Renal cortex interstitium (tissue), 15 donors: ENCODE measurements at places on chromosomes 4 and X.

GRCh38 chr4:86249074-86249473, 110.8 kb downstream of the MAPK10 start:
- DNase-seq, result no peak

- no peak for DNase-seq
Measured at GRCh38 chr4:185283723-185284122, 74.3 kb downstream of the SNX25 start.

DNA sequence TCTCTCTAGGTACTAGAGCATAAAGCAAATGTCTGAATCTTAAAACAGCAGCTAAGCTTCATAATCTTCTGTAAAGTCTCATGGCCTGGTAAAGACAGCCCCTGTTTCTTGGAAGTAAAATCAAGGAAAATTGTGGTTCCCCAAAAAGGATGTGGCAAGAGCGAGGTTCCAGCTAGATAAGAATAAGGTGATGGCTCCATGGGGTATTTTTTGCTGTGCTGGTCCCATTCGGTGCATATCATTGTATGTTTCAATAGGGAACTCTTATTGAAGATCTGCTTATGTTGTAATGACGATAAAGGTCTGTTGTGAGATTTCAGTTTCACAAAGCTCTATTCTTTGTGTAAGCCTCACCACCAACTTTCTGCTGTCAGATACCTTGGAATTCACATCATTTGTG, 316.9 kb upstream of the NOCT start:
- no peak for DNase-seq

DNA sequence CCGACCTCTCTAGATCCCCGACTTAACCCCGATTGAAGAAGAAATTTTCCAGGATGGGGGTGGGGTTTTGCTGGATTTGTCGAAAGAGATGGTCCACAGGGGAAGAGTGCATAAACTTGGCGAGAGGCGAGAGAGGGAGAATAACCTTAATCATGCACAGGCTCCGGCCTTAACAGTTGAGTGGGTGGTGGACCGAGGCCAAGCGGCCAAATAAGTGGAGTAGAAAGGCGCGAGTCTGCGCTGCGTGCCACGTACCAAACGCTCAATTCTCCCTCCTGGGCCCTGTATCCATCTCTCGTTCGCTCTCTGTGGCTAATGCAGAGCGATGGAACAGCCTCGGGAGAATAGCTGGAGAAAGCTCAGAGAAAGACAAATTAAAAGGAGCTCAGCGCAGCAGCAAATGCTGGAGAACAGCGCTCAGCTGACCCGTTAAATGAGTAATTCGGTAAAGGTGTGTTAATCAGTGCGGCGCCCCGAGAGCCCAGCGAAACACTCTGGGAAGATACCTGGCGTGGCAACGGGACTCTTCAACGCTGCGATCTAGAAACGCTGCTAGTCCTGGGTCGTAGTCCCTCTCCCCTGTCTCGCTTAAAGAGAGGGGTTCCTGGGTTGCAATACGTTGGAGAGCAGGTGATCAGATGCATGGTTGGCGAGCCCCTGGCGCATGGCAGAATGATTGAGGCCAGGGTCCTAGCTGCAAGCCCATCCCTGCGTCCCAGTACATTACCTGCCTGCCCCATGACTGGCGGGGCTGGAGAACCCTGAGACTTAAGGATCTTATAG, 887 bp upstream of the IL1RAPL2 start:
- no peak for DNase-seq

- DNase-seq, result no peak
Measured at GRCh38 chr4:104716584-104716983, 221.9 kb upstream of the CXXC4 start.

- no peak for DNase-seq
Measured at GRCh38 chrX:2696698-2697215, 5.7 kb downstream of the CD99 start.

- DNase-seq, result no peak
Measured at GRCh38 chr4:180336494-180337090, 1906.6 kb upstream of the TENM3 start.

- DNase-seq, result no peak
Measured at GRCh38 chr4:83618991-83619645, 83.2 kb downstream of the GPAT3 start.

GRCh38 chrX:46713672-46714490, 45.0 kb downstream of the SLC9A7 start:
- no peak for DNase-seq

GRCh38 chr4:3655963-3656362, 110.2 kb upstream of the ADRA2C start:
- peak; percentile 65 for DNase-seq

DNA sequence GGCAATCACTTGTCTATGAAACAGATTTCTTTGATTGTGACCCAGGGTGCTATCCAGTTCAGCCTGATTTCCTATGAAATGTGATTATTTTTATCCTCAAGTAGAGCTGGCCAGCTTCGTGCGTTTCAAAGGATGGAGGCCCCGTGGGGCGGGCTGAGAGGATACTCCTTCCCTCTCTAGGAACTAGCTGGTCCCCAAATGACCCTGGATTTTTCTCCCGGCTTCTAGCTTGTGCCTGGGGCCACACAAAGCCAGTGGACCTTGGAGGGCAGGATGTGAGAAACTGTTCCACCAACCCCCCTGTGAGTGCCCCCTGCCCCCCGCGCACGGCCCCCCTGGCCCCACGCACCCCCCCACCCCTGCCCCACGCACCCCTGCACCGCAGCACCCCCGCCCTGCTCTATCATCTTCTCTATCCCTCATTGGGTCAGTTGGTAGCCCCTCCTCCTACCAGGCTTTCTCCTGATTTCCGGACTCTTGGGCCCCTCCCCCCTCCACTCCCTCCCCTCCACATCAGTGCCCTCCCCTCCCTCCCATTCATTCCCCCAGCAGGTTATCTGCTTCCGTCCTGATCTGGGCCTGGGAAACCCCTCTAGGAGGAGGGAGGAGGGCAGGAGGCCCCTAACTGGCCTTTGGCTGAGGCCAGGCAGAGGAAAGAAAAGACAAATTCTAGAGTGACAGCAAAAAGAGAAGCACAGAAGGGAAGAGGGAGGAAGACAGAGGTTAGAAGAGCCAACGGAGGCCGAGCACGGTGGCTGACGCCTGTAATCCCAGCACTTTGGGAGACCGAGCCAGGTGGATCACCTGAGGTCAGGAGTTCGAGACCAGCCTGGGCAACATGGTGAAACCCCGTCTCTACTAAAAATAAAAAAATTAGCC, 3.3 kb downstream of the XPNPEP2 start:
- DNase-seq, result no peak

GRCh38 chr4:174669270-174669669, 147.0 kb upstream of the HPGD start:
- no peak for DNase-seq

GRCh38 chr4:76950956-76951671, 1.6 kb downstream of the SEPTIN11 start:
- DNase-seq, result no peak

DNA sequence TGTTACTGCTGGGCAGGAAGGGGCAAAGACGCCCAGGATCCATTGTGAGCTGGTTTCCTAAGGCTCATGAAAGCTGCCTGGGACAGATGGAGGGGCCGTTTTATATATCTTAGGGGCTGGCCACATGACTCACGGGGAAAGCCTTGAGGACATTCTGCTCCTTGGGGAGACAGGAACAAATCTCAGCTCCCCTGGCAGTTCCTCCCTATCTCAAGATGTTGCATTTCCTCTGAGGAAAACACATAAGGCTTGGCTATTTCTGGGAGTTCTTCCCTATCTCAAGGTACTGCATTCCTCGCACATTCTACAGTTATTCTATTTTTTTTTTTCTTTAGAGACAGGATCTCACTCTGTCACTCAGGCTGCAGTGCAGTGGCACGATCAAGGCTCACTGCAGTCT, 804.6 kb upstream of the TENM3 start:
- DNase-seq, result no peak

GRCh38 chrX:36957425-36958328, 50.5 kb upstream of the FAM47C start:
- DNase-seq, result no peak

GRCh38 chr4:140691369-140691768, 64.8 kb downstream of the TBC1D9 start:
- DNase-seq, result no peak

GRCh38 chrX:129549124-129549523, 9.1 kb downstream of the OCRL start:
- DNase-seq, result no peak

GRCh38 chr4:158250321-158250720, 40.0 kb downstream of the TMEM144 start:
- DNase-seq, result no peak

GRCh38 chr4:89753601-89754066, 83.3 kb downstream of the SNCA start:
- DNase-seq, result peak; percentile 21

GRCh38 chr4:139922406-139923024, 231.5 kb downstream of the MAML3 start:
- no peak for DNase-seq

DNA sequence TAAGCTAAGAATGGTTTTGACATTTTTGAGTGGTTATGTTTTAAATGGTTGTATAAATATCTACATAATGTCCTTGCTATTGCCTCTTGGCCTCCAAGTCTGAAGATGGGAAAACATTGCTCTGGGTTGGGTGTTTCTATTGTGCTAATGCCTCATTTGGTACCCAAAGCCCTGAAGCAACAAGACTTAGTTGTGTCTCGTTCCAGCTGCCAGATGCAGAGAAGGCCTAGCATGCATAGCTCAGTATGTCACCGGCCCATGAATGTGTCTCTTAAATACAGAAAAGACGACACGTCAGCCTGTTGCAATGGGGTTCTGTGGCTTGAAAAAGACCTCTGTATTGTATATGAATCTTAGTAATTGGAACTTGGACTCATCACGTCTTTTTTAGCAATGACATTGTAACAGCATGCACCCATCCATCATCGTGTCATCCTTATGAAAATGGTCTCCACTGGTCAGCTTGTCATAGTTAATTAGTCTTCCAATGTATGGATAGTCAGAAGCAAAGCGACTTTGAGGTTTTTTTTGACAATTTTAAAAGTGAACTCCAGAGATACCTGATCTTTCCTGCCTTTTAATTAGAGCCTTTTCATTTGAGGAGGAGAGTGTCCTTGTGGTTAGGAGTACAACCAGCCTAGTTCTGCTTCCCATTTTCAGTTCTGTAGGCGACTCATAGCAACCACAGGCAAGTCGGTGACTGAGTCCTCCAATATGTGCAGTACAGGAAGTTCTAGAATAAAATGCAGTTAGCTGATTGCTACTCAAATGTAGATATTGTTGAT, 126.4 kb upstream of the GATB start:
- DNase-seq, result no peak

DNA sequence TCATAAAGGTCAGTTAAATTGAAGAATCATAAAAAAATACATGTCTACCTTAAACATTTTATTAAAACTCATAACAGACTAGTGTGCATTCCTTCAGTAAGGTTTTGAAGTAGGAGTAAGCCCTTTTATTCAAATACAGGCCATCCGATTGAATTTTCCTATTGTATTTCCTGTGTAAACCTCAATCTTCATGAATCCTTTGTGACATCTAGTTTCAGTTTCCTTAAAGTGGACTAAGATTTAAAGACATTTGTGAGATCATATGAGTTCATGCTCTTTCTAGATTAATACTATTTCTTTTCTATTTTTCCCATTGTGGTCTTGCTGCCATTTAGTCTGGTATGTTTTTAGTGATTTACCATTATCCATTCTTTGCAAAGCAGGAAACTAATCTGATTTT, 644.7 kb upstream of the BOD1L1 start:
- no peak for DNase-seq

DNA sequence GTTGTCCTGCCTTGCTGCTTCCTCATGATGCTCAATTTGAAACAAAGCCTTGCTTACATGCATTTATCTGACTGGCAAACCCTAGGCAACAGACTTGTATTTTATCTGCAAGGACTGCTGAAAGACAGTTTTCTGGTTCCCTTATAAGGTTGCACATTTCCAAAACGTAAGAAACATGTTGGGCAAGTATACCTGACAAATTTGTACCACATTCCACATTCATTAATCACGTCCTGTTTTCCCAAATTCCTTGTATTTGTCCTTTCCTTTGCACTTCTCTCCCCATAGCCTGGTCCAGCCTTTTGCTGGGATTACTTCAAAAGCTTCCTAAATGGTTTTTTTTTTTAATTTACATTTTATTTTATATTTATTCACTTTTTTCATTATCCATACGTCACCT, 310.1 kb downstream of the PPP3CA start:
- no peak for DNase-seq

- no peak for DNase-seq
Measured at GRCh38 chrX:79452881-79453280, 85.7 kb upstream of the ITM2A start.

- no peak for DNase-seq
Measured at GRCh38 chrX:149518236-149518635, 13.1 kb upstream of the IDS start.

- DNase-seq, result peak; percentile 5
Measured at GRCh38 chr4:98421111-98421510, 159.9 kb downstream of the RAP1GDS1 start.
